ENCODE measurements at places on chromosomes 12 and 14.

- DNase-seq, result no peak
Measured at GRCh38 chr12:97639702-97640101, 177.1 kb downstream of the RMST start.

GRCh38 chr14:80427101-80427500, 215.8 kb upstream of the DIO2 start:
- DNase-seq, result no peak

GRCh38 chr14:62015243-62015642, 253.0 kb downstream of the SNAPC1 start:
- DNase-seq, result no peak

DNA sequence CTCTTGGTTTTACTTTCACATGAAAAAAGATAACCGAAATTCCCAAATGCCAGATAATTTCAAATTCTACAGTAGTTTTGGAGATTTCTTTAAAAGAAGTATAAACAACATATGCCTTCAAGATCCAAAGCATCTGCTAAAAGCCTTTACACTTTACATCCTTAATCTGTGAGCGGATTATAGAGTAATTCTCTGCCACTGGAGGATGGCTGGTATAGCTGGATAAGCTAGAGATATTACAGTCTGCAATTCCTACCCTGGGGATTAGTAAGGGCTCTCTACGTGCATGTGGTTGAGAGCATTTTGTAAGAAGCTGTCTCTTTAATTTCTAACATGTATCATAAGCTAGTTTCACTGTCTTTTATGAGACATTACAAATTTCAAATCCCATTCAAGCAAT, 240.3 kb upstream of the HMGA2 start:
- peak; percentile 46 for DNase-seq
